Activated naive CD8-positive, alpha-beta T cell treated with anti-CD3 and anti-CD28 coated beads, Interleukin-2, amount 10 ng/mL, durations not matched to agents 7 days and 5 days (primary cell): ENCODE measurements at places on chromosomes 3 and 15. TPM values are rescaled to one million over a fixed set of nuclear protein-coding genes. Genes with fewer than 3 reads are reported as not detected.
A peak's percentile ranks its signal among the peaks of the same experiment; 100 is the strongest.

GRCh38 chr15:74268020-74268419 lies 31.9 kb downstream of the CCDC33 start:
- DNase-seq: no peak

DNA sequence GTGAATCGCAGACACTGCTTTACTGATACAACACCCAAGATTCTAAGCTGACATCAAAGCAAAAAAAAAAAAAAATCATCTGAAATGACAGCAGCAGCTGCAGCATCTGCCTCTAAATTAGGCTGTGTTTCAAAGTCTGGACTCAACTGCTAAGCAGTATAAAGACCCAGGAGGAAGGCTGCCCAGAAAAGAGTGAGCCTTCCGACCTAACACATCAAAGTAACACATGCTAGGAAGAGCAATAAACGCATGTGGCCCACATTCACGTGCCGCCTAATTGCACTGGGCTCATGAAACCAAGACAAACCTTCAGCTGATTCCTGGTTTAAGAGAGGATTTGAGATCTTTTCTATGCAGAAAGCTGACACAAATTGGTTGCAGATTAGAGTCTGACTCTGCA lies 317.1 kb downstream of the ZIC4 start:
- no peak for DNase-seq

DNA sequence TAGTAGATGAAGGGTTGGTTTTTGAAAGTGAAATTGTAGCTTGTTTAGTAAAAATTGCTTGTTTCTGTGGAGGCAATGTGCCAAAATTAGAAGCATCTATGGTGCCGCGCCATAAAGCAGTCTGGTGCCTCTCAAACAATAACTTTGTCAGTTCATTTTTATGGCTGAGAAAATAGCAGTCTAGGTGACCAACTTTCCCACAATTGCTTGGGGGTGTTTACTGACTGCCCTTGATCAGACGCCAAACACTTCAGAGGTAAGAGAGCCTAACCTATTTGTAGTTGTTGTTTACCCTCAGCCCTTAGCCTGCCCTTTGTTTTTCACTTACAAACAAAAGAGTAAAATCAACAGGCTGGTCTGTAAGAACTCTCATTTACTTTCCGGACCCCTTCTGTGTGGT lies 174.5 kb downstream of the FNDC3B start:
- DNase-seq: no peak

DNA sequence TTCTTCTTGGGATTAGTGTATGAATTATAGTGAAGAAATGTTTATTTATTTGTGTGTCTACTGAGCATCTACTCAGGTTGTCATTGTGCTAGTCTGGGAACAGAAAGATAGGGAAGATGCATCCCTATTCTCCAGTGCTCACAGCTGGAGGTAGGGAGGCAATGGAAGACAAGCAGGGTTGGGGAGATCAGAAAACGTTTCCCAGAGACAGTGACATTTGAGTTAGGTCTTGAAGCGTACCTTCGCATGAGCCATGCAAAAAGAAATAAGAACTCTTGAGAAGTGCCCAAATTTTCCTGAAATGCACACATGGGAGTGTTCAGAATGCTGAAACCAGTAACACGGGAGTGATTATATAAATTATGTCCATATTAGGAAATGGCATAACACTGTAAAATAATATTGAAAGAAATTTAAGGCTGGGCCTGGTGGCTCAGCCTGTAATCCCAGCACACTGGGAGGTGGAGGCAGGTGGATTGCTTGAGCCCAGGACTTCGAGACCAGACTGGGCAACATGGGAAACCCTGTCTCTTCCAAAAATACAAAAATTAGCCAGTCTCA lies 5.3 kb upstream of the CEMIP start:
- DNase-seq: no peak

DNA sequence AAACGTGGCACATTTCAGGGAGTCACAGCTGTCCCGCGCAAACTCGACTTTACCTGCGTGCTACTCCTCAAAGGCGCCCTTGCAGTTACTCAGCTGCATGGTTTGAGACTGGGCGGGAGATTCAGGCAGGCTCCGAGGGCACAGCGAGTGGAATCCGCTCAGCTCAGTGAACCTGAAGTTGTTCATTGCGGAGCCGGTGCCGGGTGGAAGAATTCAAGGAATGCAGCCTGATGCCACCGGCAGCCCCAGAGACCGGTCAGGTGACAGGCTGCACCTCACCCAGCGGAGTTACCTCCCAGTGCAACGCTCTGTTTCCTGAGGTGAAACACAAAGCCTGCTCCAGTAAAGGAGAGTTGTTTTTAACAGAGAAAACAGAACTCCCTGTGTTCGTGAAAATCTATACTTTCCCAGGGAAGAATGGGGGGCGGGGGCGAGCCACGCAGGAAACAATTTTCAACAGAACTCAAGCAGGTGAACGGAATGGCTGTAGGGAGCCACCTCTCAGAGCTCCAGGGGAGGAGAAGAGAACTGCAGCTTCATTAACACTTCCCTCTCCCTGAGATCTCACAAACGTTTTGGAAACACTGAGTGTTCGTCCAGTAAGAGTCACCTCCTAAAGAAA lies 3.8 kb downstream of the VEPH1 start:
- peak; percentile 17 for DNase-seq

- no peak for DNase-seq
These were observed 60.6 kb upstream of the ADAMTS9 start for GRCh38 chr3:64748244-64748904.

DNA sequence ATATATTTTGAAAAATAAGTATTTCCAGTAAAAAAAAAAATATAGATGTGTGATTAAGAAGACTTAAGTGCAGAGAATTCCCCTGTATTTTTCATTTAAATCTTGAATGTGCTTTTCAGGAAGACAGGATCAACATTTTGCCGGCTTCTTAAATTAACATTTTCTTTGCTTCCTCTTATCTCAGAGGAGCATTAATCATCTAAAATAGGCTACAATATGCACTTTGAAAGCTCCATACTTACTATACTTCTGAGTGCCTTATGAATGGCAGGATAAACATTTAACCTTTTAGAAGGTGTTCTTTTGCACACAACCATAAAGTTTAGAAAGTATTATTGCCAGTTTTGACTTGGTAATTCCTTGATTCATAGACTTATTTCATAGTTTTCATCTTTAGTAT lies 164.3 kb downstream of the ECT2 start:
- no peak for DNase-seq

DNA sequence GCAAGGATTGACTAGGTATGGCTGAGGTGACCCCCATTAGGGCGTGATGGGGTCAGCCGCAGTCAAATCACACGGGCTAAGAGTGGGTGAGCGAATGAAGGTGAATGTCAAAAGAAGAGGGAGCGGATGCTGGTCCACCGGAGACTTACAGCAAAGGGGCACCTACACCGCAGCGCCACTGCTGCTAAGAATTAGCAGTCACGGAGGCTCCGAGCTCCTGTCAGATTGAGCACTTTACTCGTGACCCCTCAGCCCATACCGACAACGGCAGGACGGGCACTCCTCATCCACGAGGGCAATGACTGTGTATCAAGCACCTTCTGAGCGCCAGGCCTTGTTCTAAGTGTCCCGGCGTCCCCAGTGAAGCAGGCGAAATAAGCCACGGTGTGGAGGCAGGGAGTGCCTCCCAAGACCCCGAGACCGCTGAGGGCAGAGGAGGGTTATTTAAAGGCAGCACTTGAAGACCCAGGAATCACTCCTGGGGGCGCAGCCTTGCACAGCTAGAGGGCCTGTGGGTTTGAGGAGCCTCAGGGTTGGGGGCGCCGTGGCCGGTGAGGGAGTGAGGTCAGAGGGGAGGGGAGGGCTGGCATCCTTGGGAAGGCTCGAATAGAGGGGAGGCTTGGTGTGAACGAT lies 61.6 kb upstream of the GATA2 start:
- no peak for DNase-seq

DNA sequence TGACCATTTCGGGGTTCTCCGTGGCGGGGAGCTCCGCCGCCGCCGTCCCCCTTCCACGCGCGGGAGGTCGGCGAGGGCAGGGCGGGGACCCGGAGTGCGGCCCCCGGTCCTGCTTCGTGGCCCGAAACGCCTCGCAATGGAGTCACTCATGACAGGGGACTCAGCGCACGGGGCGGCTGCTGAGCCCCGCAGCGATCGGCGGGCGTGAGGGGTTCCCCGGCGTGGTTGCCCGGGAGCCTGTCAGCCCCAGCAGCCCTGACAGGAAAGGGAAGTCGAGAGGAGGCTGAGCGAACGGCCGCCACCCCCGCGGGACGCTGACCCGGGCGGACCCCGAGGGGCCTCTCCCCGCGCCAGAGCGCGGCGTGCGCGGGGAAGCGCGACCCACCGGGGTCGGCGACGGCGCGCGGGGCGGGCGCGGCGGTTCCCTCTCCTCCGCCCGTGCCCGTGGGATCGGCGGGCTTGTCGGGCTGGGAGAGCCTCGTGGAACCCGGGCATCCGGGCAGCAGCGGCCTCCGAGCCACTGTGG lies 564 bp upstream of the PIGZ start:
- peak; percentile 78 for DNase-seq

- DNase-seq: no peak
These were observed 86.5 kb downstream of the TNIK start for GRCh38 chr3:171373711-171374110.

GRCh38 chr15:73927476-73928240 lies 1.4 kb downstream of the LOXL1 start:
- peak; percentile 89 for DNase-seq

- no peak for DNase-seq
These were observed 111.2 kb upstream of the STT3B start for GRCh38 chr3:31421314-31422048.

DNA sequence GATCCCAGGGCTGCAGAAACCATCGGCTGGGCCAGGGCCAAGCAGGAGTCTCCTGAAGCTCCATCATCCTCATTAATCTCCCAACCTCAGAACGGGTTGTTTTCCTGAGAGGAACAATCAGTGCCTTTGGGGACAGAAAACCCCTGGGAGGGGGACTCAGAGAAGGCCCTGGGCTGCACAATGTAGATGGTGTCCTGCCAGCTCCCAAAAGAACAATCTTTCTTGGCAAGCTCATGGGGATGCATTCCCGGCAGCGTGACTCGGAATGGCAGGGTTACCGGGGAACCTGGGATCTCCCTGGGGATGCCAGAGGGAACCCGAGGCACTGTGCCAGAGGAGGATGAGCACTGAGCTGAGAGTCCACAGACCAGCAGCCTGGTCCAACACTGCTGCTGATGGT lies 72.1 kb upstream of the ATP2B2 start:
- no peak for DNase-seq

DNA sequence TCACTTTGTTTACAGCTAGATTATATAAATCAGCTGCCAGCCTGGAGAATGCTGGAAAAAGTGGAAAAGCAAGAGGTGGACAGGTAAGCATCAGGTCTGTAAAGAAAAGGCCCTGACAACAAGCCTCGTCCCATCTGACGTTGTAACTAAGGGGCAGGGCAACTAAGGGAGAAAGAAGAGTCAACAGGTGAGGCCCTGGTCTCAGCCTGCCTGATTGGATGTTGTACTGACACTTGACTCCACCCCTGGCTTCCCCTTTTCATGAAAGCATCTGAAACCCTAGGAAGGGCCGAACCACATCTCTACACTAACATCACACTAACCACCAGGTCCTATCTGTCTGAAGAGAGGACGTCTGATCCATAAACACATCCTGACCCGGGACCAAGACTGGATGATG lies 357.6 kb upstream of the CFAP20DC start:
- DNase-seq: no peak

GRCh38 chr15:101710806-101711205 lies 13.5 kb downstream of the TARS3 start:
- DNase-seq: no peak

GRCh38 chr3:16906682-16907081 lies 21.9 kb downstream of the PLCL2 start:
- DNase-seq: no peak

DNA sequence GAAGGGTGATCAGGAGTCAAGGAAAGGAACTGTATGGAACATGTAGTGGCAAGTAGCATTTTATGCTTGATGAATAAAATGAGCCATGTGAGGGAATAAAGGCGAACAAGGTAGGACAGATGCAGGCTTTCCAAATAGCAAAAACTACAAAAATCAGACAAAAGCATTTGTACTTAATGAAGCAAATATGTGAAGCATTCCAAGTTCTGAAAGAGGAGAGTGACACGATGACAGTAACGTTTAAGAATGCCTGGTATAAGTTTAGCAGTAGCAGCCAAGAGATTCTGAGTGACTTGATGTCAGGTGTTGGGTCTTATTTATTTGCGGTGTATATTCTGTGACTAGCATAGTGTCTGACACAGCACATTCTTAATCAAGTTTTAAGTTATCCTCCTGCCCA lies 408.2 kb upstream of the RASGRP1 start:
- no peak for DNase-seq

GRCh38 chr15:48798319-48798718 lies 12.6 kb downstream of the CEP152 start:
- no peak for DNase-seq

The ASB7 gene
- 21.1 TPM for total RNA-seq

DNA sequence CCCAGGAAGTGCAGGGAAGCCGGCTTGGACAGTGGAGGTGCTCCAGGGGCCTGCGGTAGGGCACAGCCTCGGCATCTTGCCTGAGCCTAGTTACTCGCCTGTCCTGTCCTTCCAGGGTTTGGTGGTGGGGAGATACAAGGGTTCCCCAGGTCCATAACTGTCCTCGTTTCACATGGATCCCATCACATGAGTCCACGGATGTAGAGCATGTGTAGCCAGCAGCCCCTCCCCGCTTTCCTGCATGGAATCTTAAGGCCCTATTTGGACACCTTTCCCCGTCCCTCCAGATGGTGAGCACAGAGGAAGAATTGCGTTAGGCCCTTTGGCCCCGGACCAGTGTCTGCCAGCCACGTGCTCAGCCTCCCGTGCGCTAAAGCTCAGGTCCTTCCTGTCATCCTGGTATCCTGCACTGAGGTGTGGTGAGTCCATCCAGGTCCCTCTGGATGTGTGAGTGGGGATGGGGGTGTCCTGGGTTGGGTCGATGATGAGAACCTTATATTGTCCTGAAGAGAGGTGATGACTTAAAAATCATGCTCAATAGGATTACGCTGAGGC lies 230.4 kb downstream of the SNRPN start:
- no peak for DNase-seq

- no peak for DNase-seq
These were observed 105.9 kb upstream of the HERC1 start for GRCh38 chr15:63939531-63940130.

The SYNPR gene
- total RNA-seq: not detected

The CLN6 gene
- 38.4 TPM for total RNA-seq

DNA sequence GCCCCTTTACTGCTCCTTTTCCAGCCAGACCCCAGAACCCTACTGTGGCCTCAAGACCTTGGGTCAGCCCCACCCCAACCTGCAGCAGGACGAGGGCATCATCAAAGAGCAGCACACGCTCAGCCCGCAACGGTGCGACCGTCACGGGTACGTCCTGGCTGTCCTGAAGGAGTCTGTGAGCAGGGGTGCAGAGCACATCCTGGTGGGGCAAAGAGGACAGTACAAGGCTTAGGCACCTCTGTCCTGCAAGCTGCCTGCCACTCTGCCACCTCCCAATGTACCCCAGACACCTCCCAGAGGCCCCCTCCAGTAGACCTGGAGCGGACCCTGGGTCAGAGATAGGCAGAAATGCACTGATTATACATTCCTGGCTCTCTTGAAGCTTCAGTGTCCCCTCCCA lies 8.0 kb downstream of the ALS2CL start:
- DNase-seq: no peak

- no peak for DNase-seq
These were observed 30.1 kb downstream of the TUSC7 start for GRCh38 chr3:116739678-116740077.

- no peak for DNase-seq
These were observed 32.8 kb downstream of the CFAP20DC start for GRCh38 chr3:59016930-59017616.
